ENCODE measurements at places on chromosomes 12 and 14.

DNA sequence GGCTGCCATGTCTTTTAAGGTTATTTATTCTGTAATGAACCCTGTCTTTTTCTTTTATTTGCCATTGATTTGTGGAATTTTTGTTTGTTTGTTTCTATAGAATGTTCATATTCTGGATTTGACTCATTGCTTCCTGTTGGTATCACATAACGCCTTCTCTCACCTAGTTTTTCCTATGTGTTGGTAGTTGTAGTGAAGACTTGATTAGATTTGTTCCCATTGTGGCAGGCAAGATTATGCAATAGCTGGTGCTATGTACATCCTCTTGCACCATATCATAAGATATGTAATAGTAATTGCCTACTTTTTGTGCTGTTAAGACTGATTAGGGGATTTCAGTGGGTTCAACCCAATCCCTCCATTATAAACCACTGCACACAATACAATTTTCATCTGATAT lies 3.9 kb upstream of the KRT6B start:
- no peak for DNase-seq

- DNase-seq: no peak
These were observed 787 bp upstream of the PRMT5 start for GRCh38 chr14:22929961-22930364.

DNA sequence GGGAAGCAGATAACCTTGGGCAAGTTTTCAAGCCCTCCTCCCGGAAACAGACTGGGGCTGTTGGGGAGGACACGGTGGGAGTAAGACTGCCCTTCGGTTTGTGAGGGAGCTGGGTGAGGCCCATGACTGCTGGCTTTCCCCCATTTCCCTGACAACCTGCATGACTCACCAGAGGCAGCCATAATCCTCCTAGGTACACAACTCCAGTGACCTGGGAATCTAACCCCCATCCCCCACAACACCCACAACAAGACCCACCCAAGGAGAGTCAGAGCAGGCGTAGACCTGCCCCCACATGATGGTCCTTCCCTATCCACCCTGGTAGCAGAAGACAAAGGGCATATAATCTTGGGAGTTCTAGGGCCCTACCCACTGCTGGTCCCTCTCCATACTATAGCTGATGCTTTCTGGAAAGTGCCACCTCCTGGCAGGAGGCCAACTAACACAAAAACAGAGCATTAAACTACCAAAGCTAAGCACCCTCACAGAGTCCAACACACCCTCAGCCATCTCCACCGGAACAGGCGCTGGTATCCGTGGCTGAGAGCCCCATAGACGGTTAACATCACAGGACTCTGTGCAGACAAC lies 14.8 kb downstream of the DDX24 start:
- no peak for DNase-seq

DNA sequence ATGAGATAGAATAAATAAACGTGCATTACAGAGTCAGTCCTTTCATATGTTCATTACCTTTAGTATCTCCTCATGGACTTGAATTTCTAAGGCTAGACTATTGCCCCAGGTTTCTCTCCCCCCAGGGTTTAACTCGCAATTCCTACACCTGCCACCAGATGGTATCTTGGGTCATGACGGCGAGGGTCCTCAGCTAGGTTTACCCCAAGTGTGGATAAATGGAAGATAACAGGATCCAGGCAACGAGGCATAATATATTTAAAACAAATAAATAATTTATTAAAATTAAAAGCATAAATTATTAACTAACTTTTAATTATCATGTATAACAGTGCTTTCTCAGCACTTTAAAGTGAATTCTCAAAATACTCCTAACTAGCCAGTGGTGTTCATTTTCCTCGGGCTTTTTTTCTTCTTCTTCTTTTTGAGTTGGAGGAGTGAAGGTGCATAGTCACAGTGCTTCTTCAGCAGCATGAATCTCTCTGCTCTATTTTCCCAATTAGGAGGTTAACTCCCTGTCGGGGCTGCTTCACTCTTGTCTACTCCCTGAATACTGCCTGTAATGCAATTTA lies 243.5 kb upstream of the CAND1 start:
- DNase-seq: peak; percentile 34

DNA sequence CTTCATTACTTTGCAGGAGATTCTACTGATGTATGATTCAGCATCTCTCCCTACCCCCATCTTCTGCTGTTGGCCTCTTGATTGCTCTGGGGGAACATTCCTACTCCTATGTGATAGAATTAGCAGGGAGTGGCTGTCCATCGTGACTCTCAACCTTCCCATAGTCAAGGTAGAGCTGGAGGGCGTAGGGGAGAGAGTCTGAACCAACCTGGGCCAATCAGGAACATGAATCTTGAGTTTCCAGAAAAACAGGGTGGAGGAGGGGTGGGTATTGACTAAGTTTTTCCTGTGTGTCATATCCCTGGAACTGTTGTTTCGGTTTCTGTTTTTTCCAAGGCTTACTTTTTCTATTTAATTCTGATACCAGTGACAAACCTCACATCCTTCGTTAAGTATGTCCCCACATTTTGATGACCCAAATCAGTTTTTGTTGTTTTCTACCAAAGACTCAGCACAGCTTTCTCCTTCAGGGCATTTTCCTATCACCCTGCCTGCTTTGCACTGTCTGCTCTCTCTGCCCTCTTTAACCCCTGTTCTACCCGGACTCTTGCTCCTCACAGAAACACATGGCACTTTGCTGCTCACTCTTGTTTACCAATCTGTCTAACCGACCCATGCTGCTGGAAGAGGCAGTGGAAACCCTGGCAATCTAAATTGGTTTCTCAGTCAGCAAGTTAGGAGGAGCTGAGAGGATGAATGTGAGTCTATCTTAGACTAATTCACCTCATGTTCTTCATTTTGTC lies 1428.3 kb downstream of the AACS start:
- DNase-seq: peak; percentile 44

DNA sequence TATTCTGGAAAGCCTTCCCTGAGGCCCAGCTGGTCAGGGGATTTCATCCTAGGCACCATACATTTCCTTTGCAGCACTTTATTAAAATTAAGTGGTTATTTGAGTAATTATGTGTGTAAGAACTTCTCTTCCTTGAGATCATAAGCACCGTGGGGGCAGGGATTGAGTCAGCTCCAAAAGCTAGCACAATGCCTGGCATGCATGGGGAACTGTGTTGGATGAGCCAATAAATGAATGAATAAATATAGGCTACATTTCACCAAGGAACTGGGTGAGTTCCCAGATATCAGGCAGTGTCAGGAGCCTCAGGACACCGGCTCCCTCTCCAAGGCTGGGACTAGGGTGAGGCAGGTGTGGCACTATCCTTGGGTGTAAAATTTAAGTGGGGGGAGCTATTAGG lies 82.8 kb upstream of the FBXO21 start:
- no peak for DNase-seq

DNA sequence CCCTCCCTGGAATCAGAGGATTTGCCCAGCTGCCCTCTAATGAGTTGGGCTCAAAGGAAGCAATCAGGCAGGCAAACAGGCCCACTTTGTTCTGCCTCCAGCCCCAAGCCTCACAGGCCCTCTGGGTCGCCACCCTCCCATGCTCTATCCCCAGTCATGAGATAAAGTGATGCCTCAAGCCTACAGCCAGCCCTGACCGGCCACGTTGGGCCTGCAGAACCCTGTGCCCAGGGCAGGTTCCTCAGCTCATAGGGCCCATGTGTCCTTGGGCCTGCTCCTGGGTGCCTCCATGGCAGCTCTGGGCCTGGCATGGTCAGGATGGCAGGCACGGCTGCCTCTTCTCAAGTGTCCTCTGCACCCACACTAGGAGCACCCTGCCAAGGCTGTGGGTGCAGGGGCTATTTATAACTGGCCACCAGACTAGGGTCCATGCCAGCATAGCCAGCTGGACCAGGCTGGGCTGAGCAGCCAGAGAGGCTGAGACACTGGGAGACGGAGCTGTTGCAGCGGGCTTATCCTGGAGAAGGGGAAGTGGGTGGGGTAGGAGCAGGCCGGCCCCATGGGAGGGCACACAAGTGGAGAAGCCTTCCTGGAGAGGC lies 20.2 kb downstream of the HDAC7 start:
- no peak for DNase-seq

DNA sequence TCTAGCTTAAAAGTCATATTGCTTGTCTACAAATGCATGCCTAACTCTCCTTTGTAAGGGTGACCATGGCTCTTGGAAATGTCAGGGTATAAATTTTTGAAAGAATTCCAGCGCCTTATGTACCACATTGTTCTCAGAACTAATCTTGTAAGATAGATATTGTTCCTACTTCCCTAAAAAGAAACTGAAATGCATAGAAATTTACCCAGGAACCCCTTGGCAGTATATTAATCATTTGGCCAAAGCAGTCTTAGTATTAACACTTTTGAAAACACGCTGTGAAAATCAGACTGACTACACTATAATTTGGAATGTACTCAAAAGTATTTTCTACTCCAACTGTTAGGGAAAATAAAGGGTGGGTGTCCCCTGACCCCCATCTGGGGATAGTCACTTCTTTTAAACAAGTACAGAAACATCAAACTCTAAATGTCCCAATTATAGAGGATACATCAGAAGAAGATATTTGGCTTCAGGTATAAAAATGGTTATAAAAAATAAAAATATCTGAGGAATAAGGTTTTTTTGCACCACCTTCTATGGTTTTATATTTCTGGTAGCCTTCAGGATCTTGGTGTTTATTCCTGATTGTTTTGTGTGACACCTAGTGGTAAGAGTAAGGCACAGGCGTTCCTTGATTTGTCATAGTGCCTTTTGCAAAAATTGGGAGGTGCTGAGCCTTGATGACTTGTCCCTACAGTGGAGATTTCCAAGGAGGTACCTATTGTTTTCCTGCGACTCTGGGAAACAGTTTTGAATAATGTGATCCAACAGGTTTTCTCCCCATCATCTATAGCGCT lies 2.2 kb upstream of the NFKBIA start:
- peak; percentile 66 for DNase-seq

GRCh38 chr12:114888448-114888847 lies 204.5 kb upstream of the TBX3 start:
- no peak for DNase-seq

DNA sequence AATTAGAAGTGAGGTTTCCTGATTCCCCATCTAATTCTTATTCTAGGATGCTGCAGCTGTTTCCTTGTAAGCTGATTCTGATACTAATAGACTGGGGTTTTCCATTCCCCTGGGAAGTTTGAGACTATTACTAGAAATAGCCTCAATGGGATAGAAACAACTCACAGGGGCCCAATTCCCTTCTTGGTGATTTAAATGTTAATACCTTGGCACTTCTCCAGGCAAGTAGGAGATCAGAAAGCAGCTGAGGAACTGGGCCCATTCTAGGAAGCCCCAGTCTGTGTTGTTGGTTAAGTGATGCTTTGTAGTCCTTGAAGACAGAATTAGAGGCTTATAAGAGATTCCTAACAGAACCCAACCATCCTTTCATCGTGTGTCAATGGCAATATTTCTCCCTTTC lies 407.0 kb upstream of the SEL1L start:
- no peak for DNase-seq

GRCh38 chr12:131683266-131684014 lies 27.4 kb upstream of the SFSWAP start:
- DNase-seq: no peak

DNA sequence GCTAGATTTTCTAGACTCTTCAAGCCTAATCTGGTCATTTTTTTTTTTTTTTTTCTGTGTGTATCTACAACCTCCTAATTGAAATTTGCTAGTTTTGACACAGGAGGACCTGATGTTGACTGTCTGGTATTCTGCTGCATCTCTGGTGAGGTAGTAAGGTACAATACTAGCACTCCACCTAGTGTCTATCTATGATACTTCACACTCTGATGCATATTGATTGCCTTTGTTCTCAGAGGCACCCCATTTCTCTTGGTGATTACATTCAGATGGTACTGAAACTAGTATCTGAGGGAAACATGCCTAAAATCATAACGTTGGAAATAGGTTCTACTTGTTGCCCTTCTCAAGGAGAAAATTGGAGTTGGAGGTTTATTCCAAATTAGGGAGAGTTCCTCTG lies 930.5 kb upstream of the NOVA1 start:
- DNase-seq: peak; percentile 32

DNA sequence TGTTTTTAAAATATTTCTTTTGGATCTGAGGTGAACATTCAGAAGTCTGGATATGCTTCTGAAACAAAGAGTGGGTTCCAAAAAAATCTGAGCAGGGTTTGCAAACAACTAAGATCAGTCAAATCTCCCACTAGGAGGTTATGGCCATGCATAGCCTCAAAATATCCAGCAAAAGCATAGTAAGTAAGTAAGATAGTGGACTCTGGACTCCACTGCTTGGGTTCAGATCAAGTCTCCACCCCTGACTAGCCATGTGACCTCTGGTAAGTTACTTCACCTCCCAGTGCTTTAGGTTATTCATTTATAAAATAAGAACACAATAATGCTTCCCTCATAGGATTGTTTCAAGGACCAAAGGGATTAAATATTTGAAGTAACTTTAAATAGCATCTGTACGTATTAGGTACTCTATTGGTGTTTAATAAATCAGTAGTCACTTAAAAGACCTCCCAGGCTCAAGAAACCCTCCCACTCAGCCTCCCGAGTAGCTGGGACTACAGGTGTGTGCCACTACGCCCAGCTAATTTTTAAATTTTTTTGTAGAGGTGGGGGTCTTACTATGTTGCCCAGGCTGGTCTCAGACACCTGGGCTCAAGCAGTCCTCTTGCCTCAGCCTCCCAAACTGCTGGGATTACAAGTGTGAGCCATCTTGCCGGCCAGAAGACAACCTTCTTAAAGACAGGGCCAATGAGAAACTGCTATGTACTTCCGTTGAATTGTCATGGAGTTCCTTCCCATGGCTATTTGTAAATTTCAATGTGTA lies 95.7 kb upstream of the SOX5 start:
- DNase-seq: no peak

DNA sequence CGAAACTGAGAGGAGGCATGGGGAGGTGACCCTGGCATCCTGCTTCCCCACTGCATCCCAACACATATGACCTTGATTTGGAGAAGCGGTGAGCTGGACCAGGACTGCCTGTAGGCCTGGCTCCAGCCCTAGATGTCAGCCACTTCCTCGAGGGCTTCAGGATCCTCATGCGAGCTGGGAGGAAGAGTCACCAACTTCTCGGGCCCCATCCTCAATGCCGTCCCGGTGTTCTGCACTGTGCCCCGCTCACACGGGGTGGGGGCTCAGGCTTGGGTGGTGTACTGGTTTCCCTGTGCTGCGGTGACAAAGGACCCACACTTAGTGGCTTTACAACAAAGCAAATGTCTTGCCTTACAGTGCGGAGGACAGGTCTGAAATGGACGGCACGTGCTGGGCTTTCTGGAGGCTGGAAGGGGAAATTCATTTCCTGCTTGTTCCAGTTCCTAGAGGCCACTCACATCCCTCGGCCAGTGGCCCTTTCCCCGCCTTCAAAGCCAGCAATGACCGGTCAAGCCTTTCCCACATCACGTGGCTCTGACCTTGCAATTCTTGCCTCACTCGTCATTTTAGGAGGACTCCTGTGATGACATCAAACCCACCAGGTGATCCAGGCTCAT lies 298.1 kb upstream of the RTL1 start:
- DNase-seq: no peak

DNA sequence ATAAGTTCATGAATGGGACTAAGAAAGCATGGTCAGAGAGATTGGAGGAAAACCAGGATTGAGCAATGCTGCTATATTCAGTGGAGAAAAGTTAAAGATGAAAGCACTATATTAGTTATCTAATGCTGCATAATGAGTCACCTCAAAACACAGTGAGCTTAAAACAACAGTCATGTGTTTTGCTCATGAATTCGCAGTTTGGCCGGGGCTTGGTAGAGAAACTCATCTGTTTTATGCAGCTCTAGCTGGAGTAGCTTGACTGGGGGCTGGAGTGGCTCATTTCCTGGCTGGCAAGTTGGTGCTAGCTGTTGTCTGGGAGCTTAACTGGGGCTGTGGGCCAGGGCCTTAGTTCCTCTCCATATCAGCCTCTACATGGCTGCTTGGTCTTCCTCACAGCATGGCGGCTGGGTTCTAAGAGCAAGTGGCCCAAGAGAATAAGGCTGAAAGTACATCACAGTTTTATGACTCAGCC lies 90.1 kb downstream of the ADCK1 start:
- DNase-seq: no peak
